Natural killer cell (primary cell): ENCODE measurements at places on chromosomes 7 and 10.
A peak's percentile ranks its signal among the peaks of the same experiment; 100 is the strongest.

DNA sequence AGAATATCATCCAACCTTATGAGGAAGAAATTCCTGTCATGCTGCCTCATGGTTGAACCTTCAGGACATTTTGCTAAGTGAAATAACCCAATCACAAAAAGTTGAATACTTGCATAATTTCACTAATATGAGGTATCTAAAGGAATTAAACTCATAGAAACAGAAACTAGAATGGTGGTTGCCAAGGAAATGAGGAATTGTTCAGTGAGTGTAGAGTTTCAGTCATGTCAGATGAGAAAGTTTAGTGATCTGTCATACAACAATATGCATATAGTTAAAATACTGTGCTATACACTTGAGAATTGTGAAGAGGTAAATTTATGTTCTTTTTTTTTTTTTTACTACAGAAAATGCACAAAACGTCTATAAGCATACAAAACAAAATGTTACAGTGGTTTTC, 60.7 kb downstream of the R3HCC1L start:
- DNase-seq = no peak

DNA sequence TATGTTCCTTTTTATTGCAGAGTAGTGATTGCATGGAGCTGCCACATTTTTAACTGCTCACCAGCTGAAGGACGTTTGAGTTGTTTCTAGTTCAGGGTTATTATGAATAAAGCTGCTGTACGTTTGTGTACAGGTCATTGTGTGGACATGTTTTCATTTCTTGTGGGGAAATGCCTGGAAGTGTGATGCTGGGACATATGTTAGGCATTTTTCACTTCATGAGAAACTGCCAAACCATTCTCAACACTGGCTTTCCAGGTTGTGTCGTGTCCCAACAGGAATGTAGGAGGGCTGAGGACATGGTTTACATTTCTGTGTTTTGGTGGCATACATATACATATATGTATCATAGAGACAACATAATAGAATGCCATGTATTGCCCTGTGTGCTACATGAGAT, 73.0 kb downstream of the NEURL1 start:
- DNase-seq = no peak

DNA sequence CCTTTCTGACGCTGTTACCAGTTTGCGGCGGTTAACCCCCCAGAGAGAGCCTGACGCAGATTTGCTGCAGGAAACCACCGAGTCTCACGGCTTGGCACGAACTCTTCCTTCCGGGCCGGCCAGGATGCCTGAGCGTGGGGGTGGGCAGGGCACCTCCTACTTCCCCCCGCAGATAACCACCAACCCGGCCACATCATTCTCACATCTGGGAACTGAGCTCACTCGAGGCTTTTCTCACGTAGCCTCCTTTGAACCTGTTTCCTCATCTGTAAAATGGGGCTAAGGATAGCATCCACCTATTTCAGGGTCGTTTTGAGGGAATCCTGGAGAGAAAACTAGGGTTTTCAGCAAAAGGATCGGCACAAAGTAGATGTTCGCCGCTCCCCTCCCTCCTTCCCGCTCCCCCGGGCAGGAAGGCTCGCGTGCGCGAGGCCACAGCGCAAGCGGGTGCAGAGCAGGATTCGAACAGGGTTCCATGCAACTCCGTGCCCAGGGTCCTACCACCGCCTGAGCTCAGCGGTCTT, 23.6 kb downstream of the DDIT4 start:
- peak; percentile 99 for DNase-seq

DNA sequence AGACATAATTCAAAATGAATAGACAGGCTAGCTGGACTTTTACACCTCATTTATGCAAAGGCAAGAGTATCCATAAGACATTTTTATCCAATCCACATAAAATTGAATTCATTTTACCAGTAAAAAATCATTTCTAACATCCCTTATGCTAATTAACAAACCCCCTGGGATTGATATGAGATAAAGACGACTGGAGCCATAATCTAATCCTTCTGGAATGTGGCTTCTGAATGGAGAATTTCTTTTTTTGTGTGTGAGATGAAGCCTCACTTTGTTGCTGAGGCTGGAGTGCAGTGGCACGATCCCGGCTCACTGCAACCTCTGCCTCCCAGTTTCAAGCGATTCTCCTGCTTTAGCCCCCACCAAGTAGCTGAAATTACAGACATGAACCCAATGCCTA, 90.4 kb downstream of the AKR1D1 start:
- DNase-seq = no peak

- no peak for DNase-seq
Observed at GRCh38 chr7:70761711-70762328, 370.1 kb upstream of the GALNT17 start.

DNA sequence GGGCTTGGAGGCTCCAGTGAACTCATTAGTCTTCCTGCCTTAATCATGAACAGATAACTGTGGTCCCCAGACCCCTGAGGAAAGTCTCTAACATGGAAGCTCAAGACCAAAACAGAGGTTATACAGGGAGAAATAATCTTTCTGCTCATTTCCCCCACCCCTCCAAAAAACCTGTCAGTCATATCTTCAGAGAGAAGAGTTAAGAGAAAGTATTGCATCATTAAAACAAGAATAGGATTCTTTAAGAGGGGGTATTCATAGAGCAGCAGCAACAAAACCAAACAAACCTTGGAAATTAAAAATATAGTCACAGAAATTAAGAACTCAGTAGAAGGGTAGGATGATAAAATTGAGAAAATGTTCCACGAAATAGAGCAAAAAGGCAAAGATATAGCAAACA, 7.6 kb downstream of the CLEC2L start:
- no peak for DNase-seq

- no peak for DNase-seq
Observed at GRCh38 chr10:30774261-30774660, 144.7 kb upstream of the LYZL2 start.

DNA sequence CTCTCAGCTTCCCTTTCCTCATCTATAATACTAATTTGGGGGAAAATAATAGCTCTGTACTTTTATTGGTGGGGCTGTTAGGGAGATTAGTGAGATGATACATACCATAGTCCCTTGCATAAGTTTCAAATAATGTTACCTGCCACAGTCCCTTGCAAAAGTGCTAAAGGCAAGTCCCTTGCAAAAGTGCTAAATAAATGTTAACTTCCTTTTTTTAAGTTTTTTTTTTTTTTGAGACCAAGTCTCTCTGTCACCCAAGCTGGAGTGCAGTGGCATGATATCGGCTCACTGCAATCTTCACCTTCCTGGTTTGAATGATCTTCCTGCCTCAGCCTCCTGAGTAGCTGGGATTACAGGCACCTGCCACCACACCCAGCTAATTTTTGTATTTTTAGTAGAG, 43.4 kb upstream of the SRGN start:
- peak; percentile 37 for DNase-seq

GRCh38 chr10:3213208-3213607, 40.6 kb upstream of the PITRM1 start:
- no peak for DNase-seq

- no peak for DNase-seq
Observed at GRCh38 chr10:21524131-21524525, 1.4 kb downstream of the SKIDA1 start.

DNA sequence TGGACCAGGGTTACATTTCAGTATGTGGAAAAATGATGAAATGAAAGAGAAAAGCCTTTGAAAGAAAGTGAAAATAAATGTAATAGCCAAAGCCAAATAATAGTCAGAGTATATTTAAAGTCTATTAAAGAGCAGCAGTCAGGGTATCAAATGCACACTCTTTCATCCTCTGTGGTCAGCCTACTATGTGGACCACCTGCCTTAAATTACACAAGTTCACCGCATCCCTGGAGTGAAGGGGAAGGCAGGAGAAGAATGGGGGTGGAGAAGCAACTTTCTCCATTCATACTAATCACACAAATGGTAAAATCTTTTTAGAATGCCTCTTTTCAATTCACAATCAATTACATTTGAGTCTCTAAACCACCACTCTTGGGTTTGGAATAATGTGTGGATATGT, 16.0 kb downstream of the TWIST1 start:
- no peak for DNase-seq

GRCh38 chr7:40680657-40681056, 545.9 kb downstream of the SUGCT start:
- no peak for DNase-seq

DNA sequence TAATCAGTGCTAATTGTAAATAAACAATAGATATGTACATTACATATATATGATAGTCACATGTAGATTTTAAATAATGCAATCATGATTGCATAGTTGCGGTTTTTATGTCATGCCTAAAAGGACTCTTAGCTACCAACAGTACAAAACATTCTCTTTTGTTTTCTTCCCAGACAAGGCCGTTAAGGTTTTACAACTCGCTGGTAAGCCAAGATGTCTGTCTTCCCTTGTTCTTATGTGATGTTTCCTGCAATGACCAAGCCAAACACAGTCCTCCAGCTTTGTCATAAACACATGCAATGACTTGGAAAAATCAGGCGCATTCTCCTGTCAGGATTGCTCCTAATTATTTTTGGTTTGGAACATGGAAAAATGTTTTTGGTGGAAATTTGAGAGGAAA, 192.3 kb upstream of the GLI3 start:
- DNase-seq = no peak

GRCh38 chr10:31393844-31394243, 74.8 kb downstream of the ZEB1 start:
- DNase-seq = no peak

DNA sequence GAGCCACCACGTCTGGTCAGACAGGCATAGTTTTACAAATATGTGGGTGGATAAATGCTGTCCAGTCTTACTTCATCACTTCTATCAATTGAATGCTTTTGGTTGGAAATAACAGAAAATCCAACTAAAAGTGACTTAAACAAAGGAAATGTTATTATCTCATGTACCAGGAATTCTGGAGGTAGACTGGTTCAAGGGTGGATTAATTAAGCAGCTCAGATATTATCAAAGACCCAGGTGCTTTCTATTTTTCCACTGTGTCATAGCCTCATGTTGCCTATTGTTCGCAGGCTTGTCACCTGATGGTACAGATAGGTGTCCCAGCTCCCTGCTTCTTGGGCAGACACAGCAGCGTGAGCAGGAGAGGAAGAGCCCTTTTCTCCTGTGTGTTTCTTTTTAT, 156.1 kb upstream of the CTBP2 start:
- no peak for DNase-seq

- DNase-seq = no peak
Observed at GRCh38 chr10:11898372-11899066, 75.4 kb downstream of the PROSER2 start.

GRCh38 chr7:27148031-27148755, 619 bp upstream of the HOXA6 start:
- peak; percentile 10 for DNase-seq

DNA sequence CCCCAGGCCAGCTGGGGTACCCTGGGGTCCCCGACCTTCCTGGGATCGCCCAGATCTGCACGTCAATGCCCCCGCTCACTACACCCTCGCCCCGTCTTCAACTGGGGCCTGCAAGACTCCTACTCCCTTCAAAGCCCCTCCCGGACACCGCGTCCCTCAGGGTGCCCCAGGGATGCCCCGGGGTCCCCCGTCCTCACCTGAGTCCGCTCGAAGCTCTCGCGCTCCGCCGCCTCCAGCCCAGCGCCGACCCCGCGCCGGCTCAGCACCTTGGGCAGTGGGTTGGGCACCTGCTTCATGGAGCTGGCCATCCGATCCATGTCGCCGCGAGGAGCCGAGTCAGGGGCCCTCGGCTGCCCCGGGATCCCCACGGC, at the start of gene HIP1:
TSS of gene HIP1 (minus strand) at position 338 of the 371 bp plus-strand sequence. CDS start at position 317, 21 bp downstream.
- DNase-seq = no peak
